ENCODE measurements at places on chromosomes 11 and 22. TPM values are rescaled to one million over a fixed set of nuclear protein-coding genes. Genes with fewer than 3 reads are reported as not detected.

Gene CASP1
- total RNA-seq: 3.0 TPM

Gene MTA2
- total RNA-seq: 85.4 TPM

DNA sequence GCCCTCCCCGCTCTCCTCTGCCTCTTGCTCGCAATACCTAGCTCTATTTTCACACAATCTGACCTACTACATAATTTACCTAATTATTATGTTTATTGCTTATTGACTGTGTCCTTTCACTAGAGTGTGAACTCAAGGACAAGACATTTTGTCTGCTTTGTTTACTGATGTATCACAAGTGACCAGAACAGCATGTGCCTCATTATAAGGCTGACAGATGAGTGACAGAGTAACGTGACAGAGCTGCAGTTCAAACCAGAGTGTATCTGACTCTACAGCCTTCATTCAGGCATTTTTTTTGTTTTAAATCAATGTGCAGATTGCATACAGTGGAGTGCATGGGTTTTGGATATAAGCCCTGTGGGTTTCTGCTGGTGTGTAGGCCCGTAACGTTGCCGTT lies 82.0 kb upstream of the RAB1B start:
- ATAC-seq: no peak

DNA sequence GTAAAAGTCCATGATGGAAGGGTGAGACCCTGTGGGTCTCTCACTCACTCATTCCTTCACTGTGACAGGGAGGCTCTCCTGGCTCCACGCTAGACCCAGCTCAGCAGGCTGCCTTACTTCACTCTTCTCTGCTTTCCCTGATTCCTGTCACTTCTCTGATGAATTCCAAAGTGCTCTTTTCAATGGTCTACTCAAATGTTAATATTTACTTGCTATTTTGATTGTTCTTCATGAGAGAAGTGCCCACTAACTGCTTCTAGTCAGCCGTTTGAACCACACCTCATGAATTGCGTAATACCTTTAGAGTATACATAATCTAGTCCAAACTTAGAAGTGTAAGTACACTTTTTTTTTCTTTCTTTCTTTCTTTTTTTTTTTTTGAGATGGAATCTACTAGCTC lies 1350.2 kb upstream of the RAG2 start:
- no peak for ATAC-seq

DNA sequence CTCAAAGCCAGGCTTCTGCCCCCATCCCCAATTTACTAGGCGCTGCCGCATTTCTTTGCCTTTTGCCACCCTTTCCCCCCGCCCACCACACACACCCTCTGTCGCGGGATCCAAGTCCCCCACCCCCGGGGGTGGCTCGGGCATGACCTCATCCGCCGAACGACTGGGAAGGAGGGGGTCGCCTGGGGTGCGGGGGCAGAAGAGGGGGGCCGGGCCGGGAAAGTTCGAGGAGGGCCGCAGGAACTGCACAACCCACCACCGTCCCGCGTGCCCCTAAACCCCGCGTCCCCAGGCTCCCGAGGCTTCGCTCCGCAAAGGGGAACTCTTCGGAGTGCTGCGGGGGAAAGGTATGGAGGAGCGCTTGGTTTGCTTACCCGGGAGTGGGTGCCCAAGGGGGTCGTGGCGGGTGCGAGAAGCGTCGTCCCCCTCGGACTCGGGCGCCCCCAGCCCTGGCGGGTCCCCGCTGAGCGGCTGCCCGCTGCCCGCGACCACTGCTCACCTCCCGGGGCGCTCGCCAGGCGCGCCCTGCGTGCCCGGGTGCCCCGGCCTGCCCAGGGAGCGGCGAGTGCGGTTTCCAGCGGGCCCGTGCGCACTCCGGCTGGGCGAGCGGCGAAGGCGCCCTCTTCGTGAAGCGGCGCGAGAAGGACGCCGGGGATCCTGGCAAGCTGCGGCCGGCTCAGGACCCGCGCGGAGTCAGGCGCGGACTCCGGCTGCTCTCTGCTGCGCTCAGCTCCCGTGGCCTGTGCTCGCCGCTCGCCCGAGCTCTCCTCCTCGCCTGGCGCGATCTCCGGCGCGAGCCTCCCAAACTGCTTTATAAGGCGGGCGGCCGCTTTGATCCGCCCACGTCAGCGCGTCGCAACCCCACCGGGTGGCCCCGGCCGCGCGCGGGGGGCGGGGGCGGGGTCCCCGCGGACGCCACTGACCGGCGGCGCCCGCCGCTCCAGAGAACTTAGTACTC lies 4.0 kb upstream of the WNT11 start:
- ATAC-seq: peak; percentile 74

DNA sequence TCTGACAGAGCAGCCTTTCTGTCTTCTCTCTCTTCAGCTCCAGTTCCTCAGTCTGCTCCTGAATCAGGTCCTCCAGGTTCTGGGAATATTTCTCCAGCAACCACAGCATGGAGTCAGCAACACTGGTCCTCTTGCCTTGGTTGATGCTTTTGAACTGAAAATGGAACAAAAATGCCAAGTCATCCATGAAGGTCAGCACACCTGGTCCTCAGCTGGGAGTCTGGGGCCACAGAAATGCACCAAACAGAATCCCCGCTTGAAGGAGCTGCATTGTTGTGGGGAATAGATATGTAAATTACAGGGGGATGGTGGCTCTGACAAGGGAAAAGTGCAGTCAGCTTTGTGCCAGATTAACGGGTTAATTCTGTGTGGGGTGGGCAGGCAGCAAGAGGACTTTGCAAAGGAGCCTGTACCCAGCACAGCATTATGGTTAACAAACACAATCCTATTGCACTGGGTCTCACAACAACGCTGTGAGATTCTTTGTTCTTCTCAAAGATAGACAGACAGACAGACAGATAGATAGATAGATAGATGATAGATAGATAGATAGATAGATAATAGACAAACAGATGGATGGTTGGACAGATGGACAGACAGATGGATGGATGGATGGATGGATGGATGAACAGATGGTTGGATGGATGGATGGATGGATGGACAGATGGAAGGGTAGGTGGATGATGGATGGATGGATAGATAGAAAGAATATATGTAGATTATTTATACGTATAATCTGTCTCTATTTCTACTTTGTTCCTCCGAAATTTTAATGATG lies 33.8 kb upstream of the LRRC32 start:
- no peak for ATAC-seq

DNA sequence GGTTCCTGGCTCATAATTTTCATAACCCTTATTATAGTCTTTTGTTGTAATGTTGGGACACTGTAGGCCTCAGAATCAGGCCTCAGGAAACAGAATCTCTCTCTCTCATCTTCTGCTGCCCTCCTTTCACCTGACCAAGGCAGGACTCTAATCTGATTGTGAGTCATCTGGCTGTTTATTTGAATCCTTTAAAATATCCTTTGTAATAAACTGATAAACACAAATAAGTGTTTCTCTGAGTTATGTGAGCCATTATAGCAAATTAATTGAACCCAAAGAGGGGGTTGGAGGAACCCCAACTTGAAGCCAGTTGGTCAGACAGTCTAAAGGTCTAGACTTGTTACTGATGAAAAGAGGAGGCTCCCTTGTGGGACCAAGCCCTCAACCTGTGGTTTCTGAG lies 30.6 kb downstream of the ACER3 start:
- ATAC-seq: no peak

Gene AIFM3
- 2.0 TPM for total RNA-seq

Gene OR6T1
- not detected for total RNA-seq

DNA sequence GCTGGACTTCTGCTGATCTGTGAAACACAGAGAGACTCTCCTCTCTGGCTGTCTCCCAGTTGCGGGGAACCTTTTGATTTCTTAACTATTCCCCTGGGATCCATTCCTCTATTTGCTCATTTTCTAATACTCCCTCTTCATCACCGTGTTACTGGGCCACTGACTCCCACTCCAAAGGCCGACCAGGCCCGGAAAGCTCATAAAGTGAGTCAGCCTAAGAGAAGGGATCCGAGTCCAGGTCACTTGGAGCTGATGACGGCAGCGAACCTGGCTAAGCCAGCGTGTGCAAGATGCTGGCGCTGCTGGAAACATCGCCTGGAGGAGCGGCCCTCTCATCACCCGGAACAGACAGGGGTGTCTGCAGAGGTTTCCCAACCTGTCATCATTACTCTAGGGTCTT lies 112.8 kb downstream of the FBXO7 start:
- peak; percentile 80 for ATAC-seq

GRCh38 chr11:62506413-62507124 lies 40.0 kb downstream of the AHNAK start:
- ATAC-seq: no peak

DNA sequence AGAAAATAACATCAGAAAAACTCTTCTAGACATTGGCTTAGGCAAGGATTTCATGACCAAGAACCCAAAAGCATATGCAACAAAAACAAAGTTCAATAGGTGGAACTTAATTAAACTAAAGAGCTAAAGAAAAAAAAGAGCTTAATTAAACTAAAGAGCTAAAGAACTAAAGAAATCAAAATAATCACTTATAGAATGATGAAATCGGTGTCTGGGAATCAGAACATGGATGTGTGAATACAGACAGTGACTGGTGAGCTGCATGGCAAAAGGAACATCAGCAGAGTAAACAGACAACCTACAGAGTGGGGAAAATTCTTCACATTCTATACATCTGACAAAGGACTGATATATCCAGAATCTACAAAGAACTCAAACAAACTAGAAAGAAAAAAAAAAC lies 41.4 kb downstream of the ZNF280B start:
- ATAC-seq: no peak

Gene ISX
- total RNA-seq: not detected

DNA sequence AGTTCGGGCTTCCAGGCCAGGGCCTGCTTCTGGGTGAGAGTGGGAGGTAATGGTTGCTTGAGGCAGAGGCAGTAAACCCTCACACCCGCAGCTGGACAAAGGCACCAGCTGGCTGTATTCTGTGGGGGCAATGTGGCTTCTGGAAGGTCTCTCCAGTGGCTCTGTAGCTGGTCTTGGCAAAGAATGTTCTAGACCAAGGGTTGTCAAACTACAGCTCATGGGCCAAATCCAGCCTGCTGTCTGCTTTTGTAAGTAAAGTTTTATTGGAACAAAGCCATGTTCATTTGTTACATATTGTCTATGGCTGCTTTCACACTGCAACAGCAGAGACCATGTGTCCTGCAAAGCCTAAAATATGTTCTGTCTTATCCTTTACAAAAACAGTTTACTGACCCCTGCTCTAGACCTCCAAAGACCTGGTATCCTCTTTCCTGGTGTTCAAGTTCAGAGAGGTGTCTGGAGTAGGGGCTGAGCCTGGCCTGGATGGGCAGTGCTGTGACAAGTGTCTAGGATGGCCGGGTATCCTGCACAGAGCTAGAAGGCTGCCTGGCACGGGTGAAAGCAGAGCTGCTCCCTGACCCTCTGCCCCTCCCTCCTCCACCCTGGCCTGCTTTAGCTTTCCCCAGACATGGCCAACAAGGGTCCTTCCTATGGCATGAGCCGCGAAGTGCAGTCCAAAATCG lies 3.4 kb downstream of the TAGLN start:
- ATAC-seq: no peak

DNA sequence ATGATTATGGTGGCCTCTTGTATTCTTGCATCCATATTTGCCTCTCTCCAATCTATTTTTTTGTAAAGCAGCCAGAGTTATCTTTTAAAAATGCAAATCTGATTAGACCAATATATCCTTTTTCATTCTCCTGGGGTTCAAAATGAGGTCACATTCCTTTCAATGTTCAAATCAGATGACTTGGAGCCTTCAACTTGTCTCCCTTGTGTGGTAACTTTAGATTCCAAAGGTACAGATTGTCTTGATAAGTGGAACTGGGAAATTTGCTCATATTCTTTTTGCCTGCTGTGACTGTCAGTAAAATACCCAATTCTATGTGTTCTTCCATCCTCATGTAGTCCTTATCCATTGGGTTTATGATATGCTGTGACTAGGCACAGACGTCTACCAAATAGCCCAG lies 15.1 kb upstream of the CAPRIN1 start:
- ATAC-seq: no peak

Gene MOGAT2
- total RNA-seq: not detected

Gene FGF3
- total RNA-seq: not detected

DNA sequence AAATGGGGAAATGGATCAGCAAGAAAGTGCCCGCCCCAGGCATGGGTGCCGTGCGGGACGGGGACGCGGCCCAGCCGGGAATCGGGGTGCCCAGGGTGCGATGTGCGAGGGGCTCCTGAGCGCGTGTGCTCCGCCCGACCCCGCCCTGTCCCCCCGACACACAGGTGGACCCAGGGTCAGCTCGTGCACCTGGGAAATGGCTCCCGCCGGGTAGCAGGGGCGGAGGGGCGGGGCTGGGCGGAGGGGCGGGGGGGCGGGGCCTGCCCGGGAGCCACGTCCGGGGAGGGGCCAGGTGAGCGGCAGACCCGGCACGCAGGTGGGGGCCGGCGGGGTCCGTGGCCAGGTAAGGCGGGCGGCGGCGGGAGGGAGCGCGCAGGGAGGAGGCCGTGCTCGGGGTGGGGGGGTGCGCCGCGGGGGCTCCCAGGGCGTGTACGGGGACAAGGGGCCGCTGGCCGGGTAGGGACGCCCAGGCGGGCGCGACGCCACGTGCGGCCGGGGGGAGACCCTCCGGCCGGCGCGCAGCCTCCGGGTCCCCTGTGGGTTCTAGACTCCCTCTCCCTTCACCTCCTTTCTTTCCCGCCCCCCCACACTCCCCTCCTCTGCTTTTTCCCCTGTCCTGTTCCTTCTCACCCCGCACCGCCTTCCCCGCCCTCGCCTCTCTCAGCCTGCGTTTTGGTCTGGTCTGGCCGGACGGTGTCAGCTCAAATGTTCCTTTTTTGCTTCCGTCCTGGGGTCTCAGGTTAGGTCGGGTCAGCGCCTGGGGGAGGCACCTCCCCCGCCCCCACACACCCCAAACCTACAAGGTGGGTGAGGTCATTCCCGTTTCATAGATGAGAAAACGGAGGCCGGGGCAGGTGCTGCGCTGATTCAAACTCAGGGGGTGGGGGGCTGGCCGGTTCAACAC lies at the start of gene ARHGAP8:
ARHGAP8 (plus strand) TSS at position 291 of the 904 bp plus-strand sequence. CDS start 33,953 bp downstream, outside the sequence.
- ATAC-seq: no peak

Gene KRTAP5-1
- not detected for total RNA-seq

GRCh38 chr11:72673284-72673942 lies 809 bp downstream of the PDE2A start:
- no peak for ATAC-seq

- no peak for ATAC-seq
These were observed 31.1 kb upstream of the PRSS23 start for GRCh38 chr11:86769219-86769618.

GRCh38 chr11:30489076-30489475 lies 97.1 kb downstream of the MPPED2 start:
- no peak for ATAC-seq

Gene SHANK2
- 13.4 TPM for total RNA-seq

Gene TSGA10IP
- not detected for total RNA-seq

- ATAC-seq: no peak
These were observed 38.1 kb downstream of the SDHAF2 start for GRCh38 chr11:61468002-61468401.

Gene VSIG10L2
- not detected for total RNA-seq

DNA sequence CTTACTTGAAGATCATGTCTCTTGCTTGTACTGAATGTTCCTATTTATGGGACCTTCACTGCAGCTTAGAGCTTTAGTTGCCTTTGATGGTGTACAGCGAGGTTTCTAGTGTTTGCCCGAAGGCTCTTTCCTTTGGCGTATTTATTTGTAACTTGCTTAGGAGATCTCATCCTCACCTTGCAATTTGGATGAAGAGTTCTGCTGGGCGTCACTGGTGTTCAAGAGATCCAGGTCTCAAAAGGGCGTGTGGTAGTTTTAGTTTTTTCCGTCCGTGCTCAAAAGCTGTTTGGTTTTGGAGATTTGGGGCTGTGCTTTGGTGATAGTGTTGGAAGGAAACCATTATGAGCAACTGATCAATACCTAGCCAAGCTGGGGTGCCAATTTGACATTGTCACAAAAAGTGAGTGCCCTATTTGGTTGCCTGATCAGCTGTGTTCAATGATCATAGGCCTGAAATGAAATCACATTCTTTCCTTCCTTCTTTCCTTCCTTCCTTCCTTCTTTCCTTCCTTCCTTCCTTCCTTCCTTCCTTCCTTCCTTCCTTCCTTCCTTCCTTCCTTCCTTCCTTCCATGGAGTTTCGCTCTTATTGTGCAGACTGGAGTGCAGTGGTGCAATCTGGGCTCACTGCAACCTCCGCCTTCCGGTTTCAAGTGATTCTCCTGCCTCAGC lies 69.7 kb upstream of the GRAMD1B start:
- ATAC-seq: no peak

Data from gastroesophageal sphincter (tissue), 4 donors.